ENCODE measurements at places on chromosomes 6 and 20. TPM values are rescaled to one million over a fixed set of nuclear protein-coding genes. Genes with fewer than 3 reads are reported as not detected.

ATP5F1E gene
- 71.3 TPM for total RNA-seq

DNA sequence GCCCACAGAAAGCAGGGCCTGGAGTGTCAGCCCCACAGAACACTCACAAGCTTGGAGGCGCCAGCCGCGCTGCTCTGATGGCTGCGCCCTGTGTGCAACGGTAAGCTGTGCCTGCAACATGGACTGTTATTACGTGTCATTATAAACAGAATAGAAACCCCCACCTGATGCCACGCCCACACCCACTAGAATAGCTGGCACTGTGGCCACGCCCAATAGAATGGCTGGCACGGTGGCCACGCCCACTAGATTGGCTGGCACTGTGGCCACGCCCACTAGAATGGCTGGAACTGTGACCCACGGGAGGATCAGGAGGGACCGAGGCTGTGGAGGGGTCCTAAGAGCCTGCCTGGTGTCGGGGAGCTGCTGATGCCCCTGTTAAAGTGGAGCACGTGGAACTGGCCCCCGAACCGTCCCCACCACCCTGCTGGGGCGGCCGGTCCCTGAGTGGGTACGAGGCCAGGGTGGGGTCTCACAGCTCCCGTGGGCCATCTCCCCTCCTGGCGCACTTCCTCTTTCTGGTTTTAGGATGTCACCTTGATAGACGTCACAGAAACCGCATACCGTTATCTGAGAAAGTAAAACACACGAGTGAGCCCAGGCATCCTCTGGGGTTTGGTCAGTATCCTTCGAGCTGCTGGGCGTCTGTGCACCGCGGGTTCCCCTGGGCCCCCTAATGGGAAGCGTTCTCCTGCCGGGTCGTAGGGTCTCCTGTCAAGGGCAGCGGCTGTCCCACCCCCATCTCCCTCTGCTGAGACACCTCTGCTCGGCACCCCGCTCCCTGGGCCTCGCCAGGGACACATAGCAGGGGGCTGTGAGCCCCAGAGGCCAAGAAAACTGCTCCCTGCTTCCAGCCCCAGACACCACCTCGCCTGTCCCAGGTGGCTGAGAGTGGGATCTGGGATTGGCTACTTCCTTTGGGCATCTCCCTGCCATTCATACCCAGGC lies 25.4 kb downstream of the SLC17A9 start:
- no peak for DNase-seq

C6orf15 gene
- total RNA-seq, result not detected

DNA sequence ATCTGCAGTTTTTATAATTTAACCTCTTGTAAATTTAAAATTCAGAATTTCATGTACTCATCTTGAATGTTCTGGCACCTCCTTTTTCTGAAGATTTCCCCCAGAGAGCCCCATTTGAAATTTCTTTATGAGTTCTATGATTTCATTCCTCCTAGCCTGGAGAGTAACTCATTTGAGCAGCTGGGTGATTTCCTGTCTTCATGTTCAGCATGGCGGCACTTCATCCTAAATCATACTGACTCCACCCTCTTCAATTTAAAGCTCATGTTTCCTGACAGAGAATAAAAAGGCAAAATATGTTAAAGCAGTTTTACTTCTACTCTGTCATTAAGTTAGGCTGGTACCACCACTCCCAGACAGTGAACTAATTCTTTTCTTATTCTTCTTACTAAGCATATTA lies 250.9 kb upstream of the POU3F2 start:
- DNase-seq, result no peak

KCNG1 gene
- 0.19 TPM for total RNA-seq

Data from mesenteric fat pad (tissue), 1 donor.